ENCODE measurements at places on chromosomes 2 and 18.

- no peak for DNase-seq
These were observed 86.5 kb upstream of the ACKR3 start for GRCh38 chr2:236483102-236483501.

- DNase-seq: no peak
These were observed 13.3 kb upstream of the PRELID3A start for GRCh38 chr18:12394428-12394827.

- DNase-seq: no peak
These were observed 2.9 kb downstream of the OTOF start for GRCh38 chr2:26475037-26475436.

DNA sequence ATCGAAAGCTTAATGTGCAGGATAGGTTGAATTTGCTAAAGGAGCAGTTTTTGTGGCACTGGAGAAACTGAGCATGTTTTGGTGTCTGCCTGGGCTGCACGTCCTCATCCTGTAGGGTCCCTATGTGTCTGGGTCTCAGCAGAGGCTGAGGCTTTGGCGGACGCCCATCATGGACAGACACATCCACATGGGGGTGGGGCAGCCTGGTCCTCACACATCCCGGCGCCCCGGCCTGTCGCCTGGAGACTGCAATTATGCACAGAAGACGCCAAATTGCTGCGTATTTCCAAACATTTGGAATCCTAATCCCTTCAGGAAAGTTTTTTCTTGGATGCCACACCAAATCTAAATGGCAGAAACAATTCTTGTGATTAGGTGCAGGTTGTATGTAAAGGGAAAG is 128.2 kb upstream of the TWIST2 start:
- DNase-seq: no peak

DNA sequence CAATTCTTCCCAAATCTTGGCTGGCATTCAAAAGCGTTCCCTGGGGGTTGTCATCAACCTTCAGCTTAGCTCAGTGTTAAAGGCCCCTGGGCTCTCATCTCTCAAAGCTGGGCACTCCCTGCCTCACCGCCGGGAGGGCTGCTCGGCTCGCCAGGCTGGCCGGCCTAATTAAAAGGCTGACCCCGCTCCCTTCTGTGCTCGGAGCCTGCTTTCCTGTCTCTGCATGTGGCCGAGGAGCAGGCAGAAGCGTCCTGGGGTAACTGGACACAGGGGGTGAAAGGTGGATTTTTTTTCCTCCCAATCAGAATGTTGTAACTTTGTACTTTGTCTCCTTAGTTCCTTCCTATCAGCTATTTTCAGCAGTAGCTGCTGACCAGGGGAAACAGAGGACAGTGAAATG is 231.1 kb downstream of the GBX2 start:
- no peak for DNase-seq

GRCh38 chr18:75297731-75298130 is 87.1 kb downstream of the TSHZ1 start:
- DNase-seq: no peak

- no peak for DNase-seq
These were observed 28.9 kb upstream of the ARHGEF4 start for GRCh38 chr2:130807659-130808385.

DNA sequence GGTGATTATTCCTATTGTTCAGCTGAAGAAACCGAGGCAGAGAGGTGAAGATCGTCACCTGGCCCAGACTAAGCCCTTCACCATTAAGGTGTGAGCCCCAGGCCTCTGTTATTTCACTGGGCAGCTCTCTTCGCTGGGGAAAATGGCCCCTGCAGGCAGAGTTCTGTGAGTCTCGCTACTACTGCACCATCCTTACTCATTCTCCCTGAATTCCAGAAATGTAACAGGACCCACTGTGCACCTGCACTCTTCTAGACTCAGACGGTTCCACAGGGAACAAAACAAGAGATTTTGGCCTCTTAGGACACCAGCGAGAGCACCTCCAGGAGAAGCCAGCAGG is 147.7 kb upstream of the GLI2 start:
- DNase-seq: no peak

GRCh38 chr2:96110621-96111256 is 5.6 kb downstream of the ADRA2B start:
- DNase-seq: no peak

GRCh38 chr2:230668184-230668938 is 44.3 kb upstream of the CAB39 start:
- DNase-seq: no peak

DNA sequence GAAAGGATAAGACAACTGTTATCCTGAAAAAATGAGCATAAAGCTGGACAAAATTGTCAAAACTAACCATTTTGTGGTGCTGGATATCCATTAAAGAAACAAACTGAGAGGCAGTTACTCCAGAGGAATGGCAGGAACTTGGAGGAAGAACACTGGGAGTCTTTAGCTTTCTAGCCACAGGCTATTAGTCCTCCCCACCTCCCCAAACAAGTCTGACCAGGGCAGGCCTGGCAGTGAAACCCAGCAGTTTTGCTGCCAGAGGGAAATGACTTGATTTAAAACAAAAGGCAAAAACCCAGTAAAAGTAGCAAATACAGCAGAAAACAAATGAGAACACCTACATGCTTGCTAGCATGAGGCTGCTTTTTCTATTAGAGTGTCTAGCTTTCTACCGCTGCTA is 34.9 kb downstream of the OSBPL1A start:
- DNase-seq: no peak

DNA sequence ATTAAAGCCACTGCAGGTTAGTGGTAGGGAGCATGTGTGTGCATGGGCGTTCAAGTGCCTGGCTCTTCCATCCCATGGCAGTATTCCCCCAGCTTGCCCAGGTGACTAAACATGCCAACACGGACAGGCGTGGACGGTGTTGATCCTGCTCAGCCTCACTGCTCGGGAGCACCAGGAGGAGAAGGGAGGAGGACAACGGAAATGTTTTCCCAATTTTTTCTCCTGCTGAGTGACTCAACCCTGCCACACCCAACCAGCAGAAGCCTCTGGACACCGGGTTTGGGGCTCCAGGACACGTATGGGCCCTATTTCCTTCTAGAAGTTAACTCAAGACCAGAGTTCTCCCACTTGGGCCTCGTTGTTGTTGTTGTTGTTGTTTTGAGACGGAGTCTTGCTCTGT is 139.1 kb downstream of the CYP26B1 start:
- no peak for DNase-seq

GRCh38 chr2:43376523-43377198 is 150.3 kb upstream of the ZFP36L2 start:
- DNase-seq: no peak

- DNase-seq: no peak
These were observed 57.4 kb downstream of the HDAC4 start for GRCh38 chr2:239343460-239343859.

DNA sequence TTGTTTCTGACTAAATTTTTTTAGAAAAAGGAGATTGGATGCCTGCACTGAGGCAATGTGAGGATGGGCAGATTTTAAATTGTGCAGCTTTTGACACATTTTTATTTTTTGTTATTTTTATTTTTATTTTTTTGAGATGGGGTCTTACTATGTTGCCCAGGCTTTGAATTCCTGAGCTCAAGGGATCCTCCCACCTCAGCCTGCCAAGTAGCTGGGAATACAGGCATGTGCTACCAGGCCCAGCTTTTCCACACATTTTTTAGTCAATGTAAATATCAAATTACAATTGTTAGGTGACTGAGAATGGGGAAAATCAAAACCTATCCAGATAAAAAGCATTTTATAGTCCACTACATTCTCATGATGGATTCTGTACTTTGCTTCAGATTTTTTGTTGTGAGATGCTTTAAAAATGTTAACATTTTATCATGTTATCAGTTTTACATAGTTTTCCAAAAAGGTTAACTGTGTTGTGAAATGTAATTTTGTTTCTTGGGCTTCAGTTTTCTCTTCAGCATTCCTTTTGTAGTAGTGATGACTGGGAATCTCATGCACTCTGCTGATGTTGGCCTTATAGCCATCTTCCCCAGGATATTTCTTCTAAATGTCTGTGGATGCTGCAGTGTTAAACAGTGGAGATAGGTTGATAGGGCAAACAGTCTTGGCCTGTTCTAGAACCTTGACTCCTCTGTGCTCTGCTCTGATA is 41.4 kb downstream of the PKP4 start:
- no peak for DNase-seq

- DNase-seq: no peak
These were observed 34.3 kb upstream of the PIEZO2 start for GRCh38 chr18:11183637-11184036.

DNA sequence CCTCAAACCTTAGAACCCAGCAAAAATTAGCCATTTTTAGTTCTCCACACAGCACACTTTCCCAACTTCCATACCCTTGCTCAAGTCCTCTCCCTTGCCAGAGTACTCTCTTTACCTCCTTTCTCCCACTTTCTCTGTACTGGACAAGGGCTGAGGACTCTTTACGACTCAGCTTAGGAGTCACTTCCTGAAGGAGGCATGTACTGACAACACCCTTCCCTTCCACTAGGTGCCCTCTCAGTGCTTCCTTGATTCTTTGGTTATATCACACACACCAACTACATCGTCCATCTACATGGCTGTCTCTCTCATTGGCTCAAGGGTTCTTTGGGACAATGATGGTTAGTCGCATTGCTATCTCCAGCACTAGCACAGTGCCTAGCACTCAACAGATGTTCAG is 5.2 kb upstream of the C18orf63 start:
- no peak for DNase-seq

DNA sequence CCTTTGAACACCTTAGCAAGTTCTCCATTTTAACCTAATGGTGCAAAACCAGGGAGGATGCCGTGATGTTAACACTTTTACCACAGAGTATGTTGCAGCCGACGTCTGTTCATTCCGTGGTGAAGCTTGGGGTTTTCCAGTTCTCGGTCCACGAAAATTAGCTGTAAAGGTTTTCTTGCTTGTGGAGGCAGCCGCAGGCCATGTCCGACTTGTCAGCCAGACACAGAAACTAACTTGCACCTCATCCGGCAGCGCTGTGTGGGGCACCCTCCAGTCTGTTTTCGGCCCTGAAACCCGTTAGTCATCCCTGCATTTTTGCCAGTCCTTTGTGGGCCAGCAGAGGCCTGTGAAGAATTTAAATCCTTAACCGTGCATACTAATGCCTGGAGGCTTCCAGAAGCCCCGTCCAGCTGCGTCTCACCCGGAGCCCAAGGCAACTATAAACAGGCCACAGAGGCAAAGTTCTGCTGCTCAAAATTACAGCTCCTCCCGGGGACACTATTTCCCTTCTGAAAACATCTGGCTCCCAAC is 70.6 kb downstream of the SH3YL1 start:
- no peak for DNase-seq

DNA sequence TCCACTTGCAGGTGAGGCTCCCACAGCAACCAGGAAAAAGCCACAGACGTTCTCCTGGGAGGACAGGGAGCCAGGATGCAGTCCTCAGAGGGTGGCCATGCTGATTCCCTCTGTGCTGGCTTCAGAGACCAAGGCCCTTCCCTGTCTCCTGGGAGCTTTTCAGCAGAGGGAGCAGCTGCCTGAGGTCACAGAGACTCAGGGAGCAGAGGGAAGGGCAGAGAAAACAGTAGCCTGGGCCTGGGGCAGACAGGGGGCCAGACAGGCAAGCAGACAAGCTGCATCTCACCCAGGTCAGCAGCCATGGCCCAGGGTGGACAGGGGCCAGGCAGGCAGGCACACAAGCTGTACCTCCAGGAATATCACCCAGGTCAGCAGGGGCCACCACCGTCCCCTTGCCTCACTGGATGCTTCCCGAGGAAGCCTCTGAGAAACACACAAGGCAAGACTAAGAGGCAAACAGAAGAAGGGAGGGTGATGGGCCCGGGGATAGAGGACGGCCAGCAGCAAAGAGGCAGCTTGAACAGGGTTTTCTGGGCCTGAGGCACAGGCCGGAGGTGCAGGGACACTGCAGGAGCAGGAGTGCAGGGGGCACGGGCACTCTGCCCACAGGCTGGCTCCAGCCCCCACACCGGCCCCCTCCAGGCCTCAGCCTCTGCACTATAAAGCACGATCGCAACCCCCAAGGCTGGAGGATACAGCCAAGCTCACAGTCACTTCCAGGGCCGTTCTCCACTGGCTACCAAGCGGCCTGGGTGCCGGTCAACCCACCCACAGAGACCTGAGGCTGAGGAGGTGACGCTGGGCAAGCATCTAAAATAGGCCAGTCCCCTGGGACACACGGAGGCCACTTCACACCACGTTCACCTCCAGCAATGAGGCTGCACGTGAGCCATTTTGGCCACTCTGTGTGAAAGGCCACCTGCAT is 6.1 kb downstream of the SLC66A2 start:
- DNase-seq: no peak

DNA sequence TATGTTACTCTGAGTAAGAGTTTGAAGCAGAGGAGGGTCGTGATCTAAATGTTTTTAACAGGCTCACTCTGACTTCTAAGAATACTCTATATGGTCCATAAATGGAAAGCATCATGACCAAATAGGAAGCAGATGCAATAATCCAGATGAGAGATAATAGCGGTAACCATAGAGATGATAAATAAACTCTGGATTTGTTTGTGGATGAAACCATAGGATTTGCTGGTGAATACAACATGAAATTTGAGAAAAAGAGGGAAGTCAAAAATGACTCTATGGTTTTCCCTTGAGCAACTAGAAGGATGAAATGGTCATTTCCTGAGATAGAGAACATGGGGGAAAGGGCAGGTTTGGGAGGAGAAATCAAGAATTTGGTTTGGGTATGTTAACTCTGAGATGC is 3.9 kb downstream of the HEATR5B start:
- DNase-seq: no peak

DNA sequence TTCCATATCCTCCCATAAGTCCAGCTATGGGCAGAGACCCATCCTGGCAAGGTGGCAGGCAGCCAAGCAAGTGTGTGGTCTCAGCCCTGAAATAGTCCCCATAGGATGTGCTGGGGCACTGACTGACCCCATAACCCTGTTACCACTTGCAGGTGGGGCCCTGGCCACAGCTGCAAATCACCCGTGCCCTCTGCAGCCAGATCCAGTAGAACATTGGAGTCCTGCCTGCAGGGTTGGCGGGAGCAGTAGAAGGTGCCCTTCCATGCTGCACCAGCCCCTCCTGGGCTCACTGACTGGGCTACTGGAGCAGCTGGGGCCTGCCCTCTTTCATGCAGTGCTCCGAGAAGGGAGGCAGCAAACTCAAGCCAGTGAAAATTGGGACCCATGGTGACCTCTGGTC is 112.6 kb upstream of the MCFD2 start:
- no peak for DNase-seq

DNA sequence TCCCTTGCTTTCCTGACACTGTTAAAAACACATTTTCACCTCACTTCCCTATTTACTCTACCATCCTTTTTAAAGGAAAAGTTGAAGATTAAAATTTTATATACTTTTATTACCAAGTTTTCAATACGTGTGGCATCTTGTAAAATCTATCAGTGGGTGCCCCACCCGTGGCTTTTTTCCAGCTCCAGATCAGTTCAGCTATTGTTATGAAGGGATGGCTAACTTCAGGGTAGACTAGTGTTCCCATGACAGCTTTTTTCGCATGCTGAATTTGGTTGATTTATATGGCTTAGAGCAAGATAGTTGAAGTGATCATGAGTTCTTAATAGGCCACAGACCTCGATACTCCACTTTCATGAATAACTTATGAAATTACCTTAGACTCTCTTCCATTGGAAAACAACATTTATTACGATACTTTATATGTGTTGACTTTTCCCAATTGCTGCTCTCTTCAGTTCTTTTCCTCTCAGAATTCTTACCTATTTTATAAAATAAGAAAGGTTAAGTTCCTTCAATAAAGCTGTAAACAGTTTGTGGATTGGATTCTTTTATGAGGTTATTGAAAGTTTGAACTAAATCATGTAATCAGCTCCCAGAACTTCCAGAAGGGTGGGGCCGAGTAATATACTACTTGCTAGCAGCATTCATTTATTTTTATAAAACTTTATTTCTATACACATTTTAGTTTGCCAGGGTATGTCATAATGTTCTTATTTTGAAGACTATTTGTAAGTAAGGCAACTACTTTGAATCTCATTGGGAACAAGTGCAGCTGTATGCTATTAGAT is 680.9 kb downstream of the SATB2 start:
- DNase-seq: no peak

All from GM04503 (cell line).